Upper lobe of right lung (tissue), 1 donor: ENCODE measurements at places on chromosomes 5 and 9.

- no peak for DNase-seq
Measured at GRCh38 chr5:132143148-132143547, 69.6 kb downstream of the CSF2 start.

GRCh38 chr5:111069839-111070238 is 1.7 kb upstream of the TSLP start:
- DNase-seq, result no peak

GRCh38 chr5:2199697-2200096 is 317.0 kb upstream of the IRX4 start:
- DNase-seq, result no peak

DNA sequence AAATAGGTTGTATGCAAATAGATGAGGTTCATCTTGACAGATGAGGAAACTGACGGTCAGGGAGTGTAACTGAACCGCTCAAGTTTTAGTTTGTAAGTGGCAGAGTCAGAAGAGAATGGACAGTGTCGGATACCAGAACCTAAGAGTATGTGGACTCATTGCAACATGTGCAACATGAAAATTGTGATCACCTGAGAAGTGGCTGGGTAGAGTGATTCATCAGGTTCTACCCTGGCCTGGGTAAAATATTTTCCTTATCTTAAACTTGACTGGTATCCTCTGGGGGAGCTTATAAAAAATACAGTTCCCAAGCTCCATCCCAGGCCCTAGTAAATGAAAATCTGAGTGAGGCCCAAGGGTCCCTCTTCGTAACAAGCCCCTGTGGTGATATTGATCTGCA is 35.2 kb upstream of the MIER3 start:
- DNase-seq, result no peak

DNA sequence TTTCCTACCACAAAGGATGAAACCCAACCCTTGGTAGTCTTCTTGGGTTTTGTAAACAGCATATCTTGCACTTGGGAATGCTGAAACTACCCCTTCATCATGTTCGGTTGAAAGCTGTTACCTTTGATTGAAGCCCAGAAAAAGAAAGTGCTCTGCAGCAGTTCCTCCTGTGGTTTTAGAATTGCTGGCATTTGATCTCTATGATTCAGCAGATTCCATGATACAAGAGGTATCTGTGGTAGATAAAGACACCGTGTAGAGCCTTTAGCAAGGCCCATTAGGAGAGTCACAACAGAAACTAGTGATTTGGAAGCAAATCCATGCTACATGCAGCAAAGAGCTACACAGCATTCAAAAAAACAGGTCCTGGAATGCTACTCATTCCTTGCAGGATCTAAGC is 557.0 kb downstream of the TLE1 start:
- no peak for DNase-seq

GRCh38 chr5:159440235-159440634 is 109.9 kb upstream of the IL12B start:
- DNase-seq, result no peak

- DNase-seq, result no peak
Measured at GRCh38 chr5:54325272-54325609, 14.9 kb upstream of the ARL15 start.

- peak; percentile 79 for DNase-seq
Measured at GRCh38 chr5:160938532-160938931, 86.5 kb upstream of the ATP10B start.

DNA sequence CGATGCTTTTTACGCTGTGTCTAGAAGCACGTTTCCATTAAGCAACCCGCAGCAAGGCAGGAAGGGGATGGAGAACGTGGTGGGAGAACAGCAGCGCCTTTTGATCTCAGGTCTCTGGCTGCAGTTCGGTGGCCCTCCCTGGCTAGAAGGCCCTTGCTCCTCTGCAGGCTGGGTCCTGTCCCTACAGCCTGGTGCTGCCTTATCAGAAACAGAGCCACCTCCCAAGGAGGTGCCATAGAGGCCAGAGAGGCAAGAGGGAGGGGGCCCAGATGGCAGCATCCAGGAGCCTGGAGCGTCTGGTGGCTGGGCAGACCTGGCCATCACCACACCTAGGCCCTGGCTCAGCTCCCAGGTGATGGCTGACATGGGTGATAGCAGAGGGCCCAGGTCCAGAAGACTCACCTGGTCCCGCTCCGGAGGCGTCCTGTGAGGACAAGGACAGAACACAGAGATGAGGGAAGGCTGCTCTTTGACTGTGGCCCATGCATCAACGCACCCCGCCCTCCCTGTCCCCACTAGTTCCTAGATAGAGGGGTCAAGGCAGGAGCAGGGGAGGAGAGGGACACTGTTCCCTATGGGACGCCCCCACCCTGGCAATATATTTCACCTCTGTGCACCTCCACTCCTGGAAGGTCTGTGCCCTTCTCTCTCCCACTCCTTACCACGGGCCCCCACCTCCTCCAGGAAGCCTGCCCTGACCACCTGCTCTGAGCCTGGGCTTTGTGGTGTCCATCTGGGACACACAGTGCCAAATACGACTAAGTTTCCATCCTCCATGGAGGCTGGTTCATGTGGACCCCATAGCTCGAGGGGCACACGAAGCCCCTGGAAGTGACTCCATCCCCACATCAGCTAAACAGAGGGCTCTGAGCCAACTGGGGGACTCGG is 41.6 kb upstream of the SARDH start:
- DNase-seq, result no peak
